Sciatic nerve (tissue), 2 donors: ENCODE measurements at places on chromosomes 16 and 17. TPM values are rescaled to one million over a fixed set of nuclear protein-coding genes. Genes with fewer than 3 reads are reported as not detected.

Gene DNAH2
- 0.31 TPM for total RNA-seq

DNA sequence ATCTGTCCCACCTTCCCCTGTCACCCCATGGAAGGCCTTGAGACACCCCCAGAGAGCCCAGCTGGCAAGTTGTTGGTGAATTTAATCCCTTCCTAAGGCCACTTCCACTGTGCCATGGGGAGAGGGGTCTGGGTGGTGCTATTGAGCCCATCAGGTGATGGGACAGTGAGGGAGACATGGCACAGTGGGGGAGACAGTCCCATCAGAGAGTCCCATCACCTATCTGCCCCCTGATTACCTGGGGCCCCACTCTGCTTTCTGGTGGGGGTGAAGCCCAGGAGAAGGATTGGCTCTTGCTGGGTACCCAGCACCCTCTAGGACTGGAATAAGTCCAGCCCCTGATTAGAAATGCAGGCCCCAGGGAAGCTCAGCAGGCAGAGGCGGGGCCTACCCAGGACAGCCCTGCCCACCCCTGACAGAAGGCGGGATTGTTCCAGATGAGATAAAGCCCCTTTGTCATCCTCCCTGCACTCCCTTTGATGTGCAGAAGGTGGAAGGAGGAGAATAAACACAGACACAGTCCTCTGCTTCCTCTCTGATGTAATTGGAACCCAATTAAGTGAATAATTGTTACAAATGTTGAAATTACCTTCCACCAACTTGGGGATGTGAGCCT, 18.9 kb downstream of the TMEM132E start:
- DNase-seq, result no peak

GRCh38 chr16:46843898-46844642, 13.1 kb upstream of the C16orf87 start:
- no peak for DNase-seq

- peak; percentile 62 for DNase-seq
These were observed 38.2 kb upstream of the PIRT start for GRCh38 chr17:10875984-10876555.

DNA sequence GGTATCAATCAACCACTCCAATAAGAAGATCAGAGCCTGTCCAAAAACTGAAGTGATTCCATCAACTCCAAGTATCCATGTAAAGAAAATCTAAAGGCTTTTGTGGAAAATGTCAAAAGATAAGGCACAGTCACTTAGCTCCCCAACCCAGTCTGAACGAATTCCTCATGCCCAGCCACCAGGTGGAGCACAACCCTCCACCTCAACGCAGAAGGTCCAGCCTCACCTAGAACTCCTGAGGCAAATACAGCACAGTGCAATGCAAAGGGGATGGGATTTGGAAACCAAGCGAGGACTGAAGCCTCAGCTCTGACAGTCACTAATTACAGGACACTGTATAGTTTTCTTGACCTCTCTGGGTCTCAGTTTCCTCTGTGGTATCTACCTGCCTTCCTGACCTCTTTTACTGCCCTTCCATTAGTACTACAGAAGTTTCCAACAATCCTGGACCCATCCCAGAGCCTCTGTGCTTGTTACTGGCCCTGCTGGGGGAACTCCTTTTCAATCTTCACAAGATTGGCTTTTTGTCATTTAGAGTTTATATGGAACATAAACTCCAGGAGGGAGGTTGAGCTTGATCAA, 2.0 kb downstream of the NCBP3 start:
- DNase-seq, result no peak

GRCh38 chr17:52389632-52390031, 231.1 kb upstream of the CA10 start:
- DNase-seq, result no peak
